ENCODE measurements at places on chromosomes 1 and 21.

DNA sequence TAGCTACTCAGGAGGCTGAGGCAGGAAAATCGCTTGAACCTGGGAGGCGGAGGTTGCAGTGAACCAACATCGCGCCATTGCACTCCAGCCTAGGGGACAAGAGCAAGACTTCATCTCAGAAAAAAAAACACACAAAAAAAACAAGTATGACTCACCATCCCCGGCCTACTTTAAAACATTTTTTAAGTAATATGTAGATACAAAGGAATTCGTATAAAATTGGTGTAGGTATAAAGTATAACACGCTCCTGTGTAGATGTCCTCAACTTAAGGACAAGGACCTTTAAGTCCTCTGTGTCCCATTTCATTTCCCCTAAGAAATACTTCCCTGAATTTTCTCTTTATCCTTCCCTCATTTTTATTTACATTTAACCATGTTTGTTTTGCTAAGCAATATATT lies 73.4 kb upstream of the PKN2 start:
- no peak for DNase-seq

DNA sequence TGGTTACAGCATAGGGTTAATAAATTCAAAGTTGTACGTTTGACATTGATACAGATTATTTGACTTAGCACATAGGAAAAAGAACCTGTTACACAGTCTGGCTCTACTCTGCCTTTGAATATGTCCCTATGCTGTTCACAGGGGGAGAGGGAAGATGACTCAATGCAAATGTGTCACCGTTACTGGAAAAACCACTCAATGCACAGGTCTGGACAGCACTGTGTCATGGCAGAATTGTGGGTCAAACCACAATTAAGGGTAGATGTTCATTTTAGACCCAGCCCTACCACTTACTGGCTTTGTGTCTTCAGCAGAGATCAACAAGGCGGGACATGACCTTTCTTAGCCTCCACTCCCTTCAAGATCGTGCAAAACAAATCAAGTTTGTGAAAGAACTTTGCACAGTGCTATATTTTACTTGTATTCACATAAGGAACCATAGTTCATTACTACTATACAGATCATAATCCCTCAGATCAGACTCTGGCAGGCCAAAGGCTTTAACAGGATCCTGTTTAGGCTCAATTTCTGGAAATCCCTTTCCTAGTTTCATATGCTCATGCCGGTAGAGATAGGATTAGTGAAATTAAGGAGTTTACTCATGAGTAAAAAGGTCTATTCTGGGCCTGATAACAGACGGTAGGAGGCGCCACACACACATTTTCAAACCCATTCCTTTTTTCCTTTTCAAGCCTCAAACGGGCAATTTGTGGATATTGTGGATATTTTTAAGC lies 22.1 kb downstream of the EIF2D start:
- DNase-seq, result no peak

DNA sequence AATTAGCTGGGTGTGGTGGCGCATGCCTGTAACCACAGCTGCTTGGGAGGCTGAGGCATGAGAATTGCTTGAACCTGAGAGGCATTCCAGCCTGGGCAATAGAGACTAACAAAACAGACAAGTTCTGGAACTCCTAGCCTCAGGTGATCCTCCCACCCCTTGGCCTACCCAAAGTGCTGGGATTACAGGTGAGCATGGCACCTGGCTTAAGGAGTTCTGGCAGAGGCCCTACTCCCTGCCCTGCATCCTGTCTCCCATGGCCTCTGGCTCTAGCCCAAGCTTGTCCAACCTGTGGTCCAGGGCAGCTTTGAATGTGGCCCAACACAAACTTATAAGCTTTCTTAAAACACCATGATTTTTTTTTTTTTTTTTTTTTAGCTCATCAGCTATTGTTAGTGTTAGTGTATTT lies 20.4 kb downstream of the TOMM20 start:
- DNase-seq, result no peak

DNA sequence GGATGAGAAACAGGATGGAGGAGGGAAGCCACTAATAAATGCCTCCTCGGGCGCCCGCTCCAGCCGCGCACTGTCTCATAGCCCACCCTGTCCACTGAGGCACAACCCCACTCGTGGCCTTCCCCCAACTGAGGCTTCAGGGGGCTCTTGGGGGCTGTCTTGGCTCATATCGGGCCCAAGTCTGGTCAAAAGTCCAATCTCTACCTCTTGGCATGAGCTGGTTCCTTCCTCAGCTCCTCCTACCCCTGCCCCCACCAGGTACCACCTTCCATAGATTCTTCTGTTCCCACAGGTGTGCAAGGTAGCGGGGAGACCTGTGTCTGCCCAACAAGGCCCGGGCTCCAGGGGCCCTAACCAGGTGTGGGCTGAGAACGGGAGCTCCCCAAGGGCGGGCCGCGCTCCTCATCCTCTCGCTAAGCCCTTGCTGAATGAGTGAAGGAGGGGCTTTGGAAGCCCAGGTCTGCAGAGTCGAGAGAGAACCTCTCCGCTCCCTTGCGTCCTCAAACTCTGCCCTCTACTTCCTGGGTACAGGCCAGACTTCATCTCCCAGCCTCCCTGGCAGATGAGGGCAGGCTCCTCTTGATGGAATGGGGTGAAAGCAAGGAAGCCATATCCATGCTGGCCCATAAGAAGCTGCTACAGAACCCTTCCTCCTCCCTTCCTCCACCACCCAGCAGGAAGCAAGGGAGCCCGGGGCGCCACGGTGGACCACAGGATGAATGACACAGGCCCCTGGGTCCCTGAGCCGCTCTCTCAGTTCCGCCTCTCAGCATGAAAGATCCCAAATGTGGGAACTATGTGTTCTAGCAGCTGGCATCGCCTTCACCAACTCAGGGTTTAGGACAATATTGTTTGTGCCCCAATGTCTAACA lies 74.7 kb downstream of the PSMG1 start:
- DNase-seq, result no peak

- no peak for DNase-seq
These were observed 31.7 kb upstream of the CAMTA1 start for GRCh38 chr1:6753320-6754140.

DNA sequence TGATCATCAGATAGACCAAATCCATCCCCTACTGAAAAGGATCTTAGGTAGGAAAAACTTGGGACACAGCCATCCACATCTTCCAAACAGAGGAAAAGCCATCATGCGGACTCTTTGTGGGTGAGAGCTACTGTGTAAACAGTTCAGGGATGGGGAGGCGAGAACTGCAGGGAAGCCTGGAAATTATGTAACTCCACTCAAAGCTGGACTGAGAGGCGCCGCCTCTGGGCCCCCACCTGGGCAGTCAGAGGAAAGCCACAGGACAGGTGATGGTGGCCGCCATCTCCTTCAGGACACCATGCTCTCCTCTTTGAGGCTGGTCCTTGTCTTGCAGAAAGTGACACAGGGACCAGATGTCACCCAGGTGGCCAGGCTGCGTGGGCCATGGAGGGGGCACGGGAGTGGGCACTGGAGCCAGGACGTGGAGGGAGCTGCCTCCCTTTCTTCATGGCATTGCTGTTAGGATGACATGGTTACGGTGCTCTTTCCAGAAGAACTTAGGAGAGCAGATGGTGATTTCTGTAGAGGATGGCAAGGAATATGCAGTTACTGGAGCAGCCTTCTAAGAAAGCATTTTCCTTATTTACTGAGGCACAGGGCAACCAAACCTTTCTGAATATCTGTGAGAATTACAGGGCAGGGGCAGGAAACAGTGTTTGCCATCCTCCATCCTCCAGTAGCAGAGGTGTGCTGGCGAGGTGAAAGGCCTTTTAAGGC lies 32.0 kb upstream of the TDRD10 start:
- no peak for DNase-seq

Measured in amniotic stem cell (primary cell).